Esophagus muscularis mucosa (tissue), 4 donors: ENCODE measurements at places on chromosomes 11 and 22. TPM values are rescaled to one million over a fixed set of nuclear protein-coding genes. Genes with fewer than 3 reads are reported as not detected.

GRCh38 chr22:36423461-36424404, 36.0 kb upstream of the MYH9 start:
- no peak for DNase-seq

The FGF3 gene
- total RNA-seq: not detected

- DNase-seq: no peak
These were observed 14.1 kb downstream of the AASDHPPT start for GRCh38 chr11:106091480-106092123.

- no peak for DNase-seq
These were observed 59.2 kb upstream of the PRODH start for GRCh38 chr22:18995327-18995711.

DNA sequence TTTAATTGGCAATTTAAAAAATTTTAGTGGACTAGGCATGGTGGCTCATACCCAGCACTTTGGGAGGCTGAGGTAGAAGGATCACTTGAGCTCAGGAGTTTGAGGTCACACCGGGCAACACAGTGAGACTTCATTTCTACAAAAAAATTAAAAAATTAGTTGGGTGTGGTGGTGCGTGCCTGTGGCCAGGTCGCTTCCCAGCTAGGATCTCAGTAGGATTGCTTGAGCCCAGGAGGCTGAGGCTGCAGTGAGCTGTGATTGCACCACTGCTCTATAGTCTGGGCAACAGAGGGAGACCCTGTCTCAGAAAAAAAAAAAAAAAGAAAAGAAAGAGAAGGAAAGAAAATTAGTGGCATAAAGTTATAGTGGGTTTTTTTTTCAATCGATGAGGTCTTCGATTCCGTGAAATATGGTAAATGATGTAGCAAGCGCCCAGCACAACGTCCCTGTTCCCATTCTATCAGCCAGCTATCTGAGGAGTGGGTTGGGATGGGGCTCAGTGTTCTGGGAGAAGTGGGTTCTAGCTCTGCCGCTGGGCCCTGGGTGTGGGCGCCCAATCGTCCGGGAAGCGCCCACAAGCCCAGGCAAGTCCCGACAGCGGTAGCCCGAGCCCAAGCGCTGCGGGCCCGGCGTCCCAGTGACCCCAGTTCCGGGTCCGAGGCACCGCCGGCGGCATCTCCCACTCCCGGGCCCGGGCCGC, 1.4 kb downstream of the FOSL1 start:
- no peak for DNase-seq

The OR52W1 gene
- total RNA-seq: not detected

The TLCD5 gene
- total RNA-seq: 6.3 TPM

GRCh38 chr11:33694346-33695050, 6.1 kb downstream of the C11orf91 start:
- DNase-seq: no peak

- DNase-seq: no peak
These were observed 88.6 kb downstream of the SNX19 start for GRCh38 chr11:130827451-130828377.

GRCh38 chr11:44029977-44030911, 17.5 kb upstream of the ACCSL start:
- DNase-seq: peak; percentile 79

The NFAM1 gene
- total RNA-seq: 3.2 TPM

DNA sequence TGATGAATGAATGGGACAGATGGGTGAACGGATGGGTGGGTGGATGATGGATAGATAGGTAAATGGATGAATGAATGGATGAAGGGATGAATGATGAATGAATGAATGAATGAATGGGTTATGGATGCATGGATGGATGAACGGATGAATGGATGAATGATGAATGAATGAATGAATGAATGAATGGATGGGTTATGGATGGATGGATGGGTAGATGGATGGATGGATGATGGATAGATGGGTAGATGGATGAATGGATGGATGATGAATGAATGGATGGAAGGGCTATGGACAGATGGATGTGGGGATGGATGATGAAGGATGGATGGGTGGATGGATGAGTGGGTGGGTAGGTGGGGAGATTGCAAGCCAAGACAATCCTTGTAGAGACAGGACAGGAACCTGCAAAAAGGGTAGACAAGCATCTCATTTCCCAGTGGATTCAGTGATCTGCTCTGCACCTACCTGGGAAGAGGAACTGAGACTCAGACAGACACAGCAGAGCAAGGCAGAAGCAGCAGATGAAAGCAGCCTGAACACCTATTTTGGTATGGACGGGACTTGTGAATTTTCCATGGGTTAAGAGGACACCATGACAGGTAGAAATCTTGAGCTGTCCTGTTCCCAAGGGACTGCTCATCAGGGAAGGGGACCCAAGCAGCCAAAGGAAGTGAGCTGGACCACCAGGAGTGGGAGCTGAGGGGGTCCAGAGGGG, 68.0 kb downstream of the EFCAB6 start:
- DNase-seq: no peak

GRCh38 chr22:27409299-27409698, 392.3 kb downstream of the MN1 start:
- no peak for DNase-seq

GRCh38 chr11:62130283-62131169, 6.7 kb downstream of the INCENP start:
- no peak for DNase-seq

The DGCR6 gene
- total RNA-seq: 2.5 TPM

- DNase-seq: peak; percentile 72
These were observed 3911.2 kb upstream of the OR11H1 start for GRCh38 chr22:11616811-11617210.

DNA sequence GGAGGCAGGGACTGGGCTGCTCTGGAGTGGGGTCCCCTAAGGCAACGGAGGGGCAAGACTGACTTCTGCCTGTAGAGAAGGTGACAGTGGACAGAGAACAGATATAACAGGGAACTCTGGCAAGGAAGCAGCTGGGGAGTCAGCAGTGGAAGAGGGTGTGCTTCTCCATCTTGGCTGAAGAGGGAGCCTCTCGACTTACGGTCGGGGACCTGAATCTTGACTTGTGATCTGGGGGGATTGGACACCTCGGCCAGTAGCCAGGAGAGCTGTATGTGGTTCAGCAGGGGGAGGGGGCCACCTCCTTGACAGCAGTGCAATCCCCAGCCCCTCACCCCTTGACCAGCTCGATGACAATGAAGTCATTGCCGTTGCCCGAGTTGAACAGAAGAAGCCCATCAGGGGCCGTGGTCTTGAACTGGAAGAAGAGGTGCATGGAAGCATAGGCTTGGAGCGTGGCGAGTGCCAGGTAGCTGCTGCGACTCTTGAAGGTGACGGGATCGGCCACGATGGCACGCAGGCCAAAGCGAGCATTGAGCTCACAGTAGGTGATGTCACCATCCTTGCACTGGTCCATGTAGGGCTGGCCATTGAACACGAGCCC, 60.0 kb downstream of the SLC22A12 start:
- no peak for DNase-seq

The THRSP gene
- not detected for total RNA-seq
